ENCODE measurements at places on chromosomes 7 and 10. TPM values are rescaled to one million over a fixed set of nuclear protein-coding genes. Genes with fewer than 3 reads are reported as not detected.

DNA sequence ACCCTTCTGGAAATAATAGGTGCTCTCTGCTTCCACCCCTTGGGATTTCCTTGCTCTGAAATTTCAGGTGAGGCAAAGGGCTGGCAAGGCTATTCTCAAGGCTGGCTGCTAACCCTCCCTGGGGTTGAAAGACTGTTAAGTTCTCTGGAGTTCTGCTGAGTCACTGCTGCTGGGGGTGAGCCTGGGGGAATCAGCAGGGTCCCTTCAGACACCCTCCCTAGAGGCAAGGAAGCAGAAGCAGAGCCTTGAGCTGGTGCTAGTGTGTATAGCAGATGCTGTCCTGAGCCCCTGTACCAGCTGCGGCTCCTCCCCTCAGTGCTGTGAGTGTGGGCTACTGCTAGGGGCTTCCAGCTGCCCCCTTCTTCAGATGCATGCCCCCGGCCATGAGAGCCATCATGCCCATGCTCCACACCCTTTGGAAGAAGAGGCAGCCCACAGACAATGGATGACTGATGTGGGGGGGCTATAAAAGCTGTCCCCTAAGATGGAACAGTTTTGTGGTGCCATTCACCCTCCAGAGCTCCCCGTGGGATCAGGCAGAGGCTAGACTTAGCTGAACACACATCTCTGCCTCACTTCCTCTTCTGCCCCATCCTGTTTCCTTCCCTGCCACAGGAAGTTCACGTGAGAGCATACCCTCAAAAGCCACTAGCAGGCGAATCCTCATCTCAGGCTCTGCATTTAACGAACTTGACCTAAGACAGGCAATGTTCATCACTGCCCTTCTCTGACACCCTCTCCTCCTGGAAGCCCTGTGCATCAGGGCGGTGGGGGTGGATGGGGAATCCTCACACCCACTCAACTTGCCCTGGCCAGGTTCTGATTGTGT is 91.8 kb downstream of the SH3PXD2A start:
- peak; percentile 46 for DNase-seq

The ACSM6 gene
- not detected for total RNA-seq

- peak; percentile 99 for DNase-seq
Observed at GRCh38 chr10:17023386-17024298, 106.0 kb downstream of the CUBN start.

DNA sequence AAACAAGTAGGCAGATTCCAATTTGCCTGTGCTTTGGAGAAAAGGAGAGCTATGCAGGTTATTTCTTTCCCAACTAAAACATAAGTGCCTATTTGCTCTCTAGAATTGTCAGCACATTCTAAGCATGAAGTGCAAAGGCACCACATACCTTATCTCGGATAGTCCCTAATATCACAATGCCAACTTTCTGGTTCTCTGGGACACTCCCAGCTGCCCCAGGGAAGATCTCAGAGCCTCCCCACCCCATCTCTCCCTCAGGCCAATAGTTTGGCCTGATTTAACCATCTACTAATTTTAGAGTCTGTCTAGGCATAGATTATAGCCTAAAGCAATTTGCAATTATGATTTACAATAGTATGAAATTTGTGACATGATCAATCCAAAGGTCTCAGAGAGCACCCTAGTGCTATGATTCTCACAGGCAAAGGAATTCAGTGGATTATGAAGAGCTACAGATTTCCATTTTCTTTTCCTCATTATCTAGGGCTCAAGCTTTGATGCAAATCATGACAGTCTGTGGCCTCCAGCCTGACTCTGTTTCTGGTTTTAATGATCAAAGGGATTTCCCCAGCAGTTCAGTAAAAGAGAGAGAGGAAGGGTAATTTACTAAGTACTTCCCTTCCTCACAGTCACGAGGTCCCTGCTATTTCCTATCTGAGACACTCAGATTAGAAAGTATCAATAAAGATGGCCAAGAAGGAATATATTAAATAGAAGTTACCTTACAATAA is 29.0 kb upstream of the IL6 start:
- no peak for DNase-seq

DNA sequence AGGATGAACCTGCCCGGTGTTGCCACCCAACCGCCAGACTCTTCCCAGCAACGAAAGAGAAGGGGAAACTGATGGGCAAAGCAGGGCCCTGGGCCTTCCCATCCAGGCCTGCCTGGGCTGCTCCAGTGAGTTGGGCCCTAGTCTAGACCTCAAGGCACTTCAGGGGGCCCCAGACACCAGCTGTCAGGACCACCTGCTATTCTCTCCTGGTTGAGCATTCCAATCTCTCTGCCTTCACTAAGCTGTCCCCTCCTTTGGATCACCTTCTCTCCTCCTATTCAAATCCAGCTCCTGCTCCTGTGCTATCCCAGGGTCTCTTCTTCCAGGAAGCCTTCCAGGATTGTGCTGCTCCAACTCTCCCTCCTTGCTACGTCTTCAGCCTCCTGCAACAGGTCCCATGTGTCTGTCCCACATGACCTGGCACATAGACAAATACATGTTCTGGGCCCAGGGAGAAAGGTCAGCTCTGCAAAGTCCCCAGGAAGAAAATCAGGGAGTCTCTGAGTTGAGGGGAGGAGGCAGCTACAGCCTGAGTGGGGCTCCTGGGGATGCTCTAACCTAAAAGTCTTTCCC is 3.1 kb downstream of the STX1A start:
- DNase-seq, result no peak

DNA sequence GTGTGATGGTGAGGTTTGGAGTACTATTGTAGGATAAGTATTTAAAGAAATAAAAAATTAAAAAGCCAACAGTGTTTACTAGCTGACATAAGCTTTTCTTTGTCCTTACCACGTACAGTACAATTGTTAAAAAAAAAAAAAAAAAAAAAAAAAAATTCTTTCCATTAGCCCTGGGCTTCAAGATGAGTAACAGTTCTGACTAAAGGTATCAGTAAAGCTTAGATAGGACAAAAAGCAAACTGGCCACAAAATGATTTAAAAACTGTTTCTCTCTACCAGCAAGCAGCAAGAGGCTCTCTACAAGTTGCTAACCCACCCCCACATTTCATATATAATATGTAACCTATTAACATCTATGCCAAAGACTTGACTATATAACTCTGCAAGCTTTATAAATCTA is 17.5 kb downstream of the HYCC1 start:
- peak; percentile 27 for DNase-seq

- no peak for DNase-seq
Observed at GRCh38 chr10:71945819-71946474, 18.2 kb upstream of the CHST3 start.

- DNase-seq, result peak; percentile 95
Observed at GRCh38 chr10:22620140-22620857, 94.1 kb downstream of the PIP4K2A start.

DNA sequence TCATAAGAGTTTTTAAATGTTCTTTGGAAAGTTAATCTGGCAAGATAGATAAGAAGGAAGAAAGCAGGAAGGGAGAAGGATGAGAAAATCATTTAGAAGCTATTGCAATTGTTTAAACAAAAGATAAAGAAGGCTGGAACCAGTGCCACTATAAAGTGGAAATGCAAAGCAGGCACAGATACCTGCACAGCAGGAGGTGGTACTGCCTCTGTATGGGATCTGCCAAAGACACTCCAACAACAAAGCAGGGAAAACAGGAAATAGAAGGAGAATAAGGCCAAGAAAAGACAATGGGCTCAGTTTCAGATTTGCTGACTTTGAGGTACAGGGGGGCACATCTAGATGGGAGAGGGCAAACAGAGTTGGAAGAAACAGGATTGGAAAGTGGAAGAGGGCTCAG is 138.6 kb downstream of the PPP1R17 start:
- DNase-seq, result no peak

DNA sequence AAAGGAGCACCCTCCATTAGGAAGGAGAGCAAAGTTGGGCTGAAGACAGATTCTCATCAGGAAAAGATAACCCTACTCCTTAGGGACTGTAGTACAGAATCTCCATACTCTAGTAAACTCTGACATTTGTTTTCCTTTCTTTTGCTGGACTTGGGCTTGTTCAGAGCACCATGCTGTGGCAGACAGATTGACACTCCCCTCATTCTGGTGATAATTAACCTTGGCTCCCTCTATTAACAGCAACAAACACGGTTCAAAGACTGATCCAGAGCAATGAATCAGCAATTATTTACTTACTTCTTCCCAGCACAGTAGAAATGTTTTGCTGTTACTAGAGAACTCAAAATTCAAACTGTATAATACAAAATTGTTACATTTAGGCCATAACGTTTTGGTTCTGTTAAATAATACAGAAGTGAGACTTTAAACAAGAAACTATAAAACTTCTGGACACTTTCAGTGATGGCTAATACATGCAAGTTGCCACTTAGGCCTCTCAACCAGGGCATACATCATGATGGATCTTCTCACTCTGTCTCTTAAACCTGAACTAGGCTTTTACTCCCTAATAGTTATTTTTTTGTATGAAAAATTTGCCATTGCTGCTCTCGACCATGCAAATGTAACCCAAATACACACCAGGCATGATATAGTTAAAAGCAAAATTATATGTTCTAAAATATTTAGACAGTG is 639.0 kb downstream of the IPMK start:
- DNase-seq, result no peak

- DNase-seq, result peak; percentile 37
Observed at GRCh38 chr10:89555688-89556445, 20.5 kb upstream of the SLC16A12 start.

DNA sequence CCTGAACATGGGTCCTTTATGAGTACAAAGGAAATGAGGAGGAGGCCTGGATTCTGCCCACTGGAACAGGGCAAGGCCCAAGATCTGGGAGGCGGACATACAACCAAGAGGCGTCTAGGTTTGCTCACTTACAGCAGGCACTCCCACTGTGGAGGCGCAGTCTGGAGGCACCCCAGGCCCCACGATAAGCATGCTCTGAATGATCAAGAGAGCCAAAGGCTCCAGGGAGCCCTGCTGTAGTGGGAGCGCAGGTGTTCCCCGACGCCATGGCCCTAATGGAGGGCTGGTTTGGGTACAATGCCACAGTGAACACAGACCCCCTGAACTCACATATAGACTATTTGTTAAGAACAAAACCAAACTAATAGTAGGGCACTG is 88.1 kb downstream of the FAM53B start:
- DNase-seq, result no peak

DNA sequence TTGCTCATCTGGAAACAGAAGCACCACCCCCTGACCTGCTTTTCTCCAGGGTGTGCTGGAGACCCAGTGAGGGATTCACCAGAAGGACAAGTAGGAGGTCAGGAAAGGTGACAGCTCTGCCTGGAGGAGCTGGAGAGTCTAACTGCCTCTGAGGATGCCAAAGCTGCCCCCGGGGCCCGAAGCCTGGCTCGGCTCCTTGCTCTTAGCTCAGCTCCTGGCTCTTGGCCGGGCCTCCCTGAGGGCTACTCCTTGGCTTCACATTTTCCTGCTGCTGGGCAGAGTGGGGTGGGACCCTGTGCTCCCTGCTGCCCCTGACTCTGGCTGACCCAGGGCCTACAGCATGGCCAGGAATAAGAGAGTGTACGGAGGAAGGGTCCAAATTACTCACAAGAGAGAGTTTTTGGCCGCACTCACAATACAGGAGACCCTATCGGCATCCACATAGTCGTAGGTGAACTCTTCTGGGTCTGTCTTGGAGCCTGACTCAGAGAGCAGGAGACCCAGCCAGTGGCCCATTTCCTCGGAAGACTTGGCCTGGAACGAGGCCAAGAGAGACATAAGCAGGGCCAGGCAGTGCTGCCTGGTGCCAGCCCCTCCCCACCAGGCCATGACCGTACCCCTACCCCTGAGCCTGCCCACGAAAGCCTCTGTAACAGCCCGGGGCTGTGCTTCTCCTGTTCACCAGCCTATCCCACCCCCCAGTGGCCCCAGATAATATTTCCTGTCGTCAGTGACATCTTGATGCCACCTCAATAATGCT is 63.1 kb downstream of the VWA2 start:
- no peak for DNase-seq

The MACC1 gene
- under 0.01 TPM for total RNA-seq

- DNase-seq, result peak; percentile 15
Observed at GRCh38 chr10:49081547-49082275, 33.6 kb downstream of the VSTM4 start.

The ZNF862 gene
- total RNA-seq, result 5.9 TPM

The ZNF467 gene
- not detected for total RNA-seq

DNA sequence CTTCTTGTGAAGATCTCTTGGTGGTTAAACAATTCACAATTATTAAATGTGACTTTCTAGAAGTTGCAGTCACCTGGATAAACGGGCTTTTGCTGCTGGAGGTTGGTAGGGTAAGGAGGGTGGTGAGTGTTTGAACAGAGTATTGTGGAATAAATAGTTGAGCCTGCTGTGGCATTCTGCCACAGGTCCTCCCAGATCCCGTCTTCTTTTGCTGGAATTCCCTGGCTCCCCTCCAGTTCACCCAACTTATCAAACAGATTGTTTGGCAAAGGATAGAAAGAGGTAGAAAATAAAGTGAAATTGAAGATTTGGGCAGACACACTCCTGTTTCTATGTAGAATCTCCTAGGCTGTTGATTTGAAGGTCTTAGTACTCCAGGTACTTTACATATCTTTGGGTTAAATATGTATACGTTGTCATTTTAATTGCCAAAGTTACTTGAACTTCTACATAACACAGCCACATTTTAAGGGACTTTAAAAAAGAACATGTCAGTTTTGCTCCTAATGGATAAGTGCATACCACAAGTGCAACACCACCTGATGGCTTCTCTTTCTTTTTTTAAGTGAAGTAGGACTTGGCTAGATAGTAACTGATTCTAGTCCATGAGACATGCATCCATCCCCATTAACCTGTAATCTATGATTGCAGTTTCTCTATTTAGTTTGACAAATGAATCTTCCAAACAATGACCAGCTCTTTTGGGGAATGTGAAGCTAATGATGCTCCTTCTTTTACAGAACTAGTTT is 83.0 kb downstream of the ARL4A start:
- DNase-seq, result no peak

DNA sequence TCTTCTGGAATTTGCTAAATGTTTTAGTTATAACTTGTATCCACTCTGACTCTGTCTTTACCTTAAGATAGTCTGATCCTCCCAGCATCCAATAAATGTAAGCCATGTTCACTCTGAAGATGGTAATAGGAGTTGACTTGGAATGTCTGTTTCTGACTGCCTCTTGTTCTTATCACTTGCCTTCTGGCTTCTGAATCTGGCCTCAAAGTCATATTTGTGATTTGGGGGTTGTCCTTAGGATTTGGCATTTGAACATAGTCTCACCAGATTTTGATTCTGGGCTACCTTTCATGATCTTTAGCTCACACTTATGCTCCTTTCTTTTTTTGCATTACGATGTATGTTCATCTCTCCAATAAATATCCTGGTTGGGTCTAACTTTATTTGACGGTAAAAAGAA is 247.0 kb downstream of the SH2D4B start:
- DNase-seq, result no peak

GRCh38 chr10:86646933-86647332 is 7.4 kb upstream of the OPN4 start:
- DNase-seq, result no peak

All from IMR-90 (cell line).